ENCODE measurements at places on chromosomes 4 and X. TPM values are rescaled to one million over a fixed set of nuclear protein-coding genes. Genes with fewer than 3 reads are reported as not detected.

The COX7B2 gene
- not detected for polyA plus RNA-seq

The NAP1L2 gene
- 1.8 TPM for polyA plus RNA-seq

The NPNT gene
- 75.5 TPM for polyA plus RNA-seq

The CLCN5 gene
- 71.1 TPM for polyA plus RNA-seq

The ARMCX1 gene
- 90.7 TPM for polyA plus RNA-seq

The ADGRA3 gene
- 66.4 TPM for polyA plus RNA-seq

The CDKL2 gene
- 0.04 TPM for polyA plus RNA-seq

The ABCG2 gene
- polyA plus RNA-seq: 4.4 TPM

The GIMD1 gene
- polyA plus RNA-seq: not detected

The SOD3 gene
- 26.4 TPM for polyA plus RNA-seq

The BCORL1 gene
- 14.9 TPM for polyA plus RNA-seq

The SLC10A3 gene
- 12.3 TPM for polyA plus RNA-seq

The FAM9C gene
- 0.35 TPM for polyA plus RNA-seq

The IKBKG gene
- 11.0 TPM for polyA plus RNA-seq

The SMS gene
- polyA plus RNA-seq: 77.6 TPM

The PCGF3 gene
- 40.3 TPM for polyA plus RNA-seq

The CT83 gene
- polyA plus RNA-seq: not detected

The SEC24D gene
- polyA plus RNA-seq: 58.7 TPM

The FGFBP2 gene
- 0.30 TPM for polyA plus RNA-seq

The SYNPO2 gene
- polyA plus RNA-seq: 157 TPM

The HSFX3 gene
- polyA plus RNA-seq: 1.2 TPM

The CT47B1 gene
- not detected for polyA plus RNA-seq

The CENPVL2 gene
- polyA plus RNA-seq: not detected

The NOA1 gene
- polyA plus RNA-seq: 19.5 TPM

The UGT2B11 gene
- polyA plus RNA-seq: not detected

The RHOH gene
- polyA plus RNA-seq: 0.07 TPM

The CPZ gene
- 7.9 TPM for polyA plus RNA-seq

The FAAH2 gene
- 0.71 TPM for polyA plus RNA-seq

The SGMS2 gene
- 10.4 TPM for polyA plus RNA-seq

The TRAPPC11 gene
- 36.8 TPM for polyA plus RNA-seq
